Stimulated activated CD4-positive, alpha-beta T cell treated with anti-CD3 and anti-CD28 coated beads, Interleukin-1b, Interleukin-23, amount 100 ng/mL, for 4 hours (primary cell): ENCODE measurements at places on chromosomes 5 and 9.

- DNase-seq, result no peak
Observed at GRCh38 chr9:32986971-32987370, 14.5 kb downstream of the APTX start.

DNA sequence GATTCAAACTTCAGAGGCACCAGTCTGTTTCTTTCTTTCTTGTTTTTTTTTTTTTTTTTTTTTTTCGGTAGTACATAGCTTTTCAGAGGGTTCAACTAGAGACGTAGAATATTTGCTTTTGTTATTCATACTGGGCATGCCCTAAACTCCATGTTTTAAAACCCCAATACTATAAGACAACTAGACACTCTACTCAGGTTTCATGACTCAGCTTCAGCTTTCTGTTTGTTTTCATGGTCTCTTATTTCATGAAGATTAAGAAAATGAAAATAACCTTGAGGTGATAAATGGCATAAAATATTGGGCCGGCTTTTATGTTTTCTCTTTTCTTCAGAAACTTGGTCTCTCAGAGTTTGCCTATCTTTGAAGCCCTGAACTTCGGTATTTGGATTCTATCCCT is 2126.3 kb upstream of the ACO1 start:
- DNase-seq, result no peak

GRCh38 chr5:154000703-154001102 is 38.0 kb downstream of the FAM114A2 start:
- no peak for DNase-seq

GRCh38 chr5:154493274-154493673 is 15.2 kb upstream of the HAND1 start:
- DNase-seq, result no peak

- no peak for DNase-seq
Observed at GRCh38 chr5:14739981-14740380, 75.5 kb downstream of the OTULIN start.

GRCh38 chr5:135264451-135265440 is 134.3 kb downstream of the MACROH2A1 start:
- DNase-seq, result no peak

- no peak for DNase-seq
Observed at GRCh38 chr9:98455256-98456155, 200.1 kb upstream of the TBC1D2 start.

- DNase-seq, result no peak
Observed at GRCh38 chr5:41736641-41737040, 133.6 kb downstream of the OXCT1 start.

- no peak for DNase-seq
Observed at GRCh38 chr5:148085977-148086705, 22.4 kb downstream of the SPINK5 start.
